Activated CD4-positive, alpha-beta T cell treated with anti-CD3 and anti-CD28 coated beads, Interleukin-2, amount 50 U/mL, for 24 hours (primary cell): ENCODE measurements at places on chromosomes 7 and 10.

DNA sequence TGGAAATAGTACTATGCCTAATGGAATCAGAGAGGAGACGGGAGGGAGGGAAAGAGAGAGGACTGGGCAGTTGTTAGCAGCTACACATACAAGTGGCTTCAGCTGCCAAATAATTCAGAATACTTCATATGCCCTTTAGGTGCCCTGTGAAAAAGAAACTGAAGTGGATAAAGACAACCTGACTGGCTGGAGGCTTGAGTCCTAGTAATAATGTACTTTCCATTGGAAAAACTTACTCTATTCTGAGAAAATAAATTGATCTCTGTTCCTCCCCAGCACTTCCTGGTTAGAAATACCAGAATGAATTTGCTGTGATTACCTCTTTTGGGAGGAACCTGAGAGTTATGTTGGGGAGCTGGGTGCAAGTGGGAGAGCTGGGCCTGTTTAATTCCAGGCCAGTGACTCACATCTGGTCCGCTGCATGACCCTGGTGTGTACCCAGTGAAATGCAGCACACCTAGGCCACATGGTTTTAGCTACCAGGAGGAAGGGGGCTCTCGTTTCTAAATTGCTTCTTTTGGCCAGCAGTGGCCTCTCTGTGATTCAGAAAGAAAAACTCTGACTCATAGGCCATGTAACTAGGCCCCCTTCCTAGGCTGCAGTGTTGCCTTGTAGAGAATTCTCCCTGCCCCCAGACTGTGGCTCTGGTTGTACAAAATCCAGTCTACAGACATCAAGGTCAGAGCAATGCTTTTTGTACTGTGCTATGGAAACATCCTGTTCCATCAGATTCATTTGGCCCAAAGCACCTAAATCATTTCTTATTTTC, 6.5 kb downstream of the AGFG2 start:
- no peak for DNase-seq

DNA sequence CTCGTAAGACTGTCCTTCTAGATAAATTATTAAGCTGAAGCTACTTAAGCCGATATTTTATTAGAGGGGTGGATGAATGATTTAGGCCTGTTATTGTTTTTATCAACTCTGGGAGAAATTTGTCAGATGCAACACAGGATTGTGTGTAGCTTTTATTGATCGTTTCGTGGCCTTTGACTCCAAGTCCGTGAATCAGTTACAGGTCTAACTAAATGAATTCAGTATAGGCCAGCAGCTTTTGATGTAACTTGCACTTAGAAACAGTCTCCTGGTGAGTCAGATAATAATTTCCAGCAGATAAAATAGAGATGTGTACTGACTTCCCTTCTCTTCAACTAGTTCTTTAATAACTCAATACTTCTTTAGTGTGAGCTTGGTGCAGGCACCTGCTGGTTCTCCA, 341.7 kb upstream of the SMIM30 start:
- DNase-seq, result no peak

DNA sequence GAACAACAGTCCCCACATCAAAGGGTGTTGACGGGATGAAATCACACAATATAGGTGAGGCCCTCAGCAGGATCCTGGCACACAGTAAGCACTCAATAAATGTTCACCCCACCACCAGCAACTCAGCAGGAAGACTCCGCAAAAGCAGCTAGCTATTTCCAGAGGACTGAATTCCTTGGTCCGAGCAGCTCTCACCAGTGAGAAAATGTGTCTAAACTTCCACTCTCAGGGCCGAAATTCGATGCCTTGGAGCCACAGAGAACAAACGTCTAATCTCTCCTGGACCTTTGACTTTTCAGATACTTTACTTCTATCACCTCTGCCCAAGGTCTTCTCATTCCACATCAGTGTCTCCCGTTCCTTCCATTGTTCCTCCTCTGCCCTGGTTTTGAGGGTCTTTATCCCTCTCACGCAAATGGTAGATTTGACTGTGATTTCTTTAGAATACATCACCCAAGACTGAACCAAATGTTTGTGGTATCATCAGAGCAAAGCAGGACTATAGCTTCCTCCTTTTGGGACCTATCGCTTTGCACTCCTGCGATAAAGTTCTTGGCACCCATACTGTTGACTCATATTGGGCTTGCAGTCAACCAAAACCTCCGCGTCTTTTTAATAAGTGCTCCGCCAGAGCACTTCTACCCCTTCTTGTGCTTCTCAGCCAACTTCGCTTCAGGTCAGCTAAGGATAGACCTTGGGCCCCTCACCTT, 903 bp upstream of the NT5C2 start:
- no peak for DNase-seq

DNA sequence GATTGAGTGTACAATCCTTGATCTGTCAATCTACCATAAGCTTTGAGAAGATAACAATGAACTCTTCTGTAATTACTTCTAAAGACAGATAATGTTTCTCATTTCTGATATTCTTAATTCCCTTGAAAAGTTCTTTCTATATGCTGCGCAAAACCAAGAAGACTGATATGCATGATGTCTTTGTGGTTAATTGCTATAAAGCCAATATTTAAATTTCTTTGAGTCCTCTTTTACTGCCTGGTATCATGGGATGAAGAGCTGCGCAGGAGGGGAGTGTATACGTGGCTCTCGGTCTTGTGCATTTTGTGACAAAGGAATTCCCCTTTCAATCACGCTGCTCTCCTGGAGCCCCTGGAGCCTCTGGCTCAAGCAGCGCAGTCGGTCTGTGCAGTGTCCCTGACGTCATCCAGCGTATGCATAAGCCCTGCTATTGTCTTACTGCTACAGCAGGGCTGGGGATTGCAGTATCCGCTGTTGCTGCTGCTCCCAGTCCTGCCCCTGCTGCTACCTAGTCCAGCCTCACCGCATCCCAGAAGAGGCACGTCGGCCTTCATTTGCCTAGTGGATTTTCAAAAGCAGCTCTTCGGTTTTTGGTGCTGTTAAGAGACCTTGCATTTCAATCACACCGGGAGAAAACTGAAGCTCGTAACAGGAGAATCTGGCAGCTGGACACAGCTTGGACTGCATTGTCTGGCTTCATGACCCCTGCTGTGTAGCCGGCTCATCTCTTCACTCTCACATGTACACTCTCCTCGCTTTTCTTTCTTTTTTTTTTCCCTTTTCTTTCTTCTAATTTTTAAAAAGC, 66.7 kb downstream of the ST7 start:
- no peak for DNase-seq

GRCh38 chr7:144525956-144526355, 122.5 kb upstream of the NOBOX start:
- no peak for DNase-seq
